ENCODE measurements at places on chromosomes 2 and 18.

GRCh38 chr2:174248998-174249592 is 763 bp upstream of the OLA1 start:
- DNase-seq = no peak

DNA sequence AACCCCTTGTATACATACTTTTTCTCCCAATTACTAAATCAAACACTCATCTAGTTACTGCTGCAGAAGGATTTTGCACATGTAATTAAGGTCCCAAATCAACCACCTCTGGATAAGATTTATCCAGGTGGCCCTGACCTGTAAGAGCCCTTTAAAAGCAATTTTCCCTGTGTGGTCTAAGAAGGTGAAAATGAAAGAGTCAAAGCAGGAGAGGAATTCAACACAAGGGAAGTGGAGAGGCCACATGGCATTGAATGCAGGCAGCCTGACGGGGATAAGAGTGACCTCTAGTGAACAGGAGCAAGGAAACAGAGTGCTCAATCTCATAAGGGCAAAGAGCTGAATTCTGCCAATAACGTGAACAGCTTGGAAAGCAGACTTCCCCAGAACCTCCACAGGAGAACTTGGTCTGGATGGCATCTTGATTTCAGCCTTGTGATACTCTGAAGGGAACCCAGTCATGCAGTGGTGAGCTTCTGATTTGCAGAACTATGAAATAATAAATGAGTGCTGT is 27.2 kb downstream of the PPP3R1 start:
- DNase-seq = peak; percentile 78

DNA sequence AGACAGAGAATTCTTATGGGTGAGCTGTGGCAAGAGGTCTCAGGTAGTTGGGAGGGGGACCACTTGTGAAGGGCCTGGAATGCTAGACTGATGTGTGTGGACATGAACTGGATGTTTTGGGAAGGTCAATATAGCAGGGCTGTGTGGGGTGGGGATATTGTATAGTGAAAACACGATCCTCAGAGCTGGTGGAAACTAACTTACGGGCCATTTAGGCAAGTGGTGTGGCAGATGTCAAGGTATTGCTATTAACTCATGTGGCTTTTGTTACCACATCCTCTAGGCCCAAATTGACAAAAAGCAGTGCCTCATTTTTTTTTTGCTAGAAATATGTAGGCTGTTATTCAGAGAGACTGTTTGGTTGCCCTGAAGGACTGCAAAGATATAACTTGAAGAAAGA is 8.0 kb upstream of the GALNT1 start:
- no peak for DNase-seq

GRCh38 chr2:30150786-30151185 is 4.0 kb downstream of the YPEL5 start:
- DNase-seq = no peak

- no peak for DNase-seq
These were observed 124.8 kb downstream of the FIGN start for GRCh38 chr2:163610817-163611556.

DNA sequence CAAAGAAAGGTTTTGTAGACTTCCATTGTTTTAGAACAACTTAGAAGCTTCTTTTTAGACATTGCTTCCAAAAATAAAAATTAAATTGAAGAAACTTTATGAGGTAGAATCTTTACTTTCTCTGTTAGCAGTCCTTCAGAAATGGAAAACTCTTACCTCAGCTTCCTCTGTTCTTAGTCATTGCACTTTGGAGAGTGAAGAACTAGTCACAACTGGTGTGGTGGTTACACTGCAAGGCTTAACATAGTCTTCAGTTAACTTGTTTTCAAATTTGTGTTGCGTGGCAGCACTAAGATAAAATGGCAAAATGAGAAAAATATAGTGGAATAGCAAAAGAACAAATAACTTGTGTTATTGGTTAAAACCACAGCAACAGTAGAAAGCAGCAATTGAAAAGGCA is 332.6 kb downstream of the KIAA1328 start:
- DNase-seq = no peak

GRCh38 chr2:235132651-235133050 is 180.8 kb downstream of the SH3BP4 start:
- DNase-seq = no peak

DNA sequence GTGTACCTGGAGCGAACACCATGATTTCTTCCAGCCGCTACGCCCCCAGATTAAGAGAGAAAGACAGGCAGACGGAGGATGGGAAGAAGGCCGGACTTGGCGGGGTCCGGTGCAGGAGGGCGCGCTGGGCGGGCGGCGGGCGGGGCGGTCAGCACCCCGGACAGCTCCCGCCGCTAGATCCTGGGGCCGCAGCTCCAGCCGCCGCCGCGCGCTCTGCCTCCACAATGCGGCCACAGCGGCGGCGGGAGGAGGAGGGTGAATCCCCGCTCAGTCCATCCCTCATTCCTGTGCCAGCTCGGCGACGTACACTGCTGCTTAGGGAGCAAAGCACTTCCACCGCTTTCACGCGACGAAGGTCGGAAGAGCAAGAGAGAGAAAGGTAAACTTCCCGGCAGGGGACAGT is at the start of gene AKAIN1:
AKAIN1 (minus strand) TSS at position 226 of the 403 bp plus-strand sequence; CDS start at position 22, 204 bp downstream.
- no peak for DNase-seq

DNA sequence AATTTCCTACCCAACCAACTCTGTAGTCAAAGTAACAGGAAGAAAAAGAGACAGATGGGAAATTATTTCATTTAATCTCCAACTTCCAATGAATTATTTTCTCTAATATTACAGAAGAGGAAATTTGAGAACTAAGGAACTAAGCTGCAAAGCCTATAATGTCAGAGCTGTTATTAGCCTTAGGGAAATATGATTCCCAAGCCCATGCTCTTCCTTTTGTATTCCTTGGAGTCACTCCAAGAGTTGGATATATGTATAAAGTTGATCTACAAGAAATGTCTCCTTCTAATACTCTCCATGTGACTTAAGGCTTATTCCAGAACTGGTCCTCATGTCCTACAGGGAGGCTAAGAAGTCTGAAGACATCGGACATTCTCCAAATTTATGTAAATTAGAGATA is 31.6 kb upstream of the VWC2L start:
- peak; percentile 36 for DNase-seq

DNA sequence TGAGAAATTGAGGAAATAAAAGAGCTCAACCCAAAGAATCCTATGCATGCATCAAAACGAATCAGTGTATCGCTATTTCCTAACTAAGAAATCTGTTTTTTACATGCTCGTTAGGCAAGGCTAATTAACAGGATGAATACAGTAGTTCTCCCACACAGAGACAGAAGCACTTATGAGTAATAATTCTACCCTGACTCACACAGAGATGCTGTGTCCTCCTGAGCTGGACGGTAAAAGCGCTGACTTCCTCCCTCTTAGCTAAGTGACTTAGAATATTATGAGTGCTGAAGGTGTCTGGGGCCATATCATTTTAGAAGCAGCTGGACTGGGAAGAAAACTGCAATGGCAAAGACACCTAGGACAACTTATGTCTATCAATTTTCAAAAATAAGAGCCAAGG is 18.5 kb downstream of the PLEKHM3 start:
- peak; percentile 35 for DNase-seq

DNA sequence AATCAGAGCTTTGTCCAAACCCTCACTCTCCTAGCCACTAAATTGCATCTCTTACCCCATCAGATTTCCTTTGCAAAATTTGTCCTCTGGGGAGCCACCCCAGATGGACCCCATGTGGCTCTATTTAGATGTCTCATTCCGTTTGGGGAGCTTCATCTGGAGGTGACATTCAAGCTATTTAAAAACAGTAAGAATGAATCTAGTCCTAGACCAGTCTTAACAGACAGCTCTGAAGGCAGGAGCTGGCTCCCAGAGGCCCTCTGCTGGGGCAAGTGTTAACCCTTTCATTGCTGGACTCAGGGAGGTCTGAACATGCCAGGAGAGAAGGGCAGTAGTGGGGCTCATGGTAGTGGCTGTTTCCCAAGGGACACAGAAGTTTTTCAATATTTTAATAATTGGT is 59.2 kb downstream of the RPL37A start:
- no peak for DNase-seq

GRCh38 chr2:165698444-165698884 is 95.6 kb downstream of the GALNT3 start:
- DNase-seq = peak; percentile 68

DNA sequence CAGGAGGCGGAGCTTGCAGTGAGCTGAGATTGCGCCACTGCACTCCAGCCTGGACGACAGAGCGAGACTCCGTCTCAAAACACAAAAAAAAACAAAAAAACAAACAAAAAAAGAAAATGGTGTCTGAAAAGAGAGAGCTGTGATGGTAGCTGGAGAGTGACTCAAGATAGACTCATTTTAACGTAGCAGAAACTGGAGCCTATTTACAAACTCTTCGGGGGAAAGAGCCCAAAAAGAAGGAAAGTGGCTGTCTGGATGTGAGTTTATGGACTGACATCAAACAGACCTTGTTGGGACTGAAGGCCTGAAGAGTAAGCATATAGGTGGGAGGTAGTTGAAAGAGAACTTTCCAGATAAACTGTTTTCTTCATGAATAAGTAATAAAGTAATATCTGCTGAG is 51.8 kb downstream of the LIMS1 start:
- no peak for DNase-seq

- no peak for DNase-seq
These were observed 1.7 kb downstream of the CFAP221 start for GRCh38 chr2:119545754-119546446.

All from MCF 10A (cell line).